HTR-8/SVneo (cell line): ENCODE measurements at places on chromosomes 1 and 21.
A peak's percentile ranks its signal among the peaks of the same experiment; 100 is the strongest.

- no peak for DNase-seq
Observed at GRCh38 chr1:212397171-212397570, 17.5 kb downstream of the PACC1 start.

- DNase-seq: no peak
Observed at GRCh38 chr1:222896630-222897526, 82.0 kb downstream of the DISP1 start.

GRCh38 chr1:109595531-109595930 is 23.9 kb downstream of the GNAT2 start:
- DNase-seq: no peak

DNA sequence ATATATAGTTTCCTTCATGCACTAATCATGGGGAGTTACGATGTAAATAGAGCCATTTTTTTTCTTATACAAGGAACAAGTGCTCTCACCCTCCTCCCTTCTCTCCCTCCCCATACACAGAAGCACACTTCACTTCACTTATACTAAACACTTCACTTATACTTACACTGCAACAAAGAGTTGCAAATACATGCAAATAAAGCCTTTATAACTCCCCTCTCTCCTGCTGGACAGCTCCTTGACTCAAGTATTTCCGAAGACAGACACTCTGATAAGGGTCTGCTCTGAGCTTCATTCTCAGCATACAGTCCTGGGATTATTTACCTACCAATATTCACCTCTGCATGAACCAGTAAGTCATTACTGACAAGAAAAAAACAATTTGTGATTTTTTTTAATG is 35.6 kb upstream of the ERG start:
- no peak for DNase-seq

- peak; percentile 28 for DNase-seq
Observed at GRCh38 chr1:6033986-6034749, 11.5 kb upstream of the KCNAB2 start.

DNA sequence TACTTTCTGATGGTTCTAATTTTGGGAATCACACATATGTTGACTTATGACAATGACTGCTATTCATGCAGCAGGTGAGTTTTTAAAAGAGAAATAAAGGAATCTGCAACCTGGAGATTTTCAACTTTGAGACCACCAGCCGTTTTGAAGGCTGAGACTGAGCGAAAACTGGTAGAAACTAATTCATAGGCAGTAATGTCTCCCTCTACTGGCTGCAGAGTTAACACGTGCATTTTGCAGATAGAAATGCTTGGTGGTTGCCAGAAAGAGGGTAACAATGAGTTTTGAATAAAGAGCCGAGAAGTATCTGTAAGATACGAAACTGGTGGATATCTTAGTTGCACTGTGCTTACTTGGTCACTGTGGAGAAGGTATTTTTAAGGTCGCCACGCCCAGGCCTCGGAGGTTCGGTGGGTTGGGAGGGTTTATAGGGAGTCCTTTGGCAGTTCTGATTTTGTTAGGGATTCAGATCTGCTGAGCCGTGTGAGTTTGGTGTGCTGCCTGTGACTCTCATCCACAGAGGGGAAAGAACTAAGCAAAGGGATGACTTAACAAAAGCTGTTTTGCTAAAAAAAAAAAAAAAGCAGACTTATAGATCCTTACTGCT is 83.0 kb downstream of the RYR2 start:
- peak; percentile 12 for DNase-seq

- DNase-seq: no peak
Observed at GRCh38 chr1:27527890-27528817, 38.2 kb upstream of the WASF2 start.

- peak; percentile 35 for DNase-seq
Observed at GRCh38 chr1:86846164-86846647, 67.7 kb downstream of the SELENOF start.

DNA sequence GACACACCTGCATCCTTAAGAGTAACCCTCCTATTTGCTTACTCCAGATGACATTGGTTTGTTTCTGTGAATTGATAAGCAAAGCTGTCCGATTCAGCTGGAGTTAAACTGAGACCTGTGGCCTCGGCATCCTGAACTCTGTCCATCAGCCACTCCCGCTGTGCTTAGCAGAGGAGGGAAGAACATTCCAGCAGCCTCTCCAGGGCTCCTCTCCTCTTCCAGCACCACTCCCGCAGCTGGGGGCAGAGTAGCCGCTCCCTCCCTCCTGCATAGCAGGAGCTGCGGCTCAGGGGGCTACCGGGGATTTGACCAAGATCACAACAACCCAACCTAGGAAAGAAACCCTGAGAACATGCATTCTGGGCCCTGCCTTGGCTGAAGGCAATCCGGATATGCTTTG is 8.8 kb downstream of the LRRC38 start:
- DNase-seq: no peak

DNA sequence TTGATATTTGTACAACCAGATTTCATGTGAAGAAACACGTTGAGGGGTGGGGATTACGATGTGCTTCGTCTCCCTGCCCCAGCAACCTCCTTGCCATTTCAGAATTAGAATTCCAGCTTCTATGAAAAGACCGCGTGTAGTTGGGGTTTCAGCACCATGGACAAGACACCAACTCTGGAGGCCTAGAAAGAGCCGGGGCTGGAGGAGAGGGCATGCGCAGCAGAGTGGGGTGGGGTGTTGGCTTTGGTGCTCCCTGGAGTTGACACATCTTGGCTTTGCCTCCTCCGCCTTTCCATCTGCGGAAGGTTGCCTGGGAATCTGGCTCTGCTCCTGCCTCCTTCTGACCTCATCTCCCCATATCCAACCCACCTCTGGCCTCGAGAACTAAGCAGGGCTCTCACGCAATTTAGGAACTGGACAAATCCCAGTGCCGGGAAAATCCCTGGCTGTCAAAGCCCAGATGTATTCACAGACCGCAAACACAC is 11.8 kb downstream of the HTR6 start:
- DNase-seq: peak; percentile 48

- DNase-seq: no peak
Observed at GRCh38 chr1:168892931-168893330, 163.9 kb upstream of the DPT start.

- no peak for DNase-seq
Observed at GRCh38 chr1:67650061-67650460, 34.9 kb upstream of the GADD45A start.

GRCh38 chr21:45756029-45756428 is 112.5 kb downstream of the PCBP3 start:
- no peak for DNase-seq

- DNase-seq: no peak
Observed at GRCh38 chr1:120178799-120179756, 2.8 kb upstream of the SEC22B start.

- DNase-seq: no peak
Observed at GRCh38 chr21:40208206-40208947, 341.1 kb downstream of the PCP4 start.

DNA sequence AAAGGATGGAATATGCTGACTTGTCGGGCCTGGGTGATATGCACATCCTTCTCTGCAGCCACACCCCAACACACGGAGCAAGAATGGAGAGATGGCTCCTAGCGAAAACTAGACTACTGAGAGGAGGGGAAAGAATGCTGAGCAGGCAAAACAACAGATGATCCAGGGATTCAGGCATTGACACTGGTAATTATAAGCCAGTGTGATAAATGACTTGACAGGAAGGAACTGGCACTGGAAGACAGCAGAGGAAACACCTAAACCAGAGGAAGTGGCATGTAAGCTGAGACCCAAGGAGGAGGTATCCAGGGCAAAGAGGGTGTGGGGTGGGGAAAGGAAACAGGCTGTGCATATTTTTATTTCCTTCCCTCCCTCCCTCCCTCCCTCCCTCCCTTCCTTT is 31.7 kb upstream of the KHDRBS1 start:
- no peak for DNase-seq

DNA sequence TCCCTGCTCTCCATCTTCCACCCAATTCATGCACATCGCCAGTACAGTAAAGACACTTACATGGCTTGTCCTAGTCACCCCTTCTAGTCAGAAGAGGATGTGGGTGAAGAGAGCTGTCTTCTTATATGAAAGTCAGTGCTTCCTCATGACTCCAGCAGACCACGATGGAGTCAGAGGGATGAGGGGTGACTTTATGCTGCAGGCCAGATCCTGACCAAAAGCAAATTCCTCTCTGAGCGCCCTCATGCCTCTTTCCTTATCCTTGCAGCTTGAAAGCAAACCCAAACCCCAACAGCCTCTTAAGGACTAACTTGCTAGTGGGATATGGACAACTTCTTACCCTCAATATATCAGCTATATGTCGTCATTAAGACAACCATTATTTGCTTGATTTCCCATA is 348.2 kb upstream of the DUSP10 start:
- DNase-seq: no peak

DNA sequence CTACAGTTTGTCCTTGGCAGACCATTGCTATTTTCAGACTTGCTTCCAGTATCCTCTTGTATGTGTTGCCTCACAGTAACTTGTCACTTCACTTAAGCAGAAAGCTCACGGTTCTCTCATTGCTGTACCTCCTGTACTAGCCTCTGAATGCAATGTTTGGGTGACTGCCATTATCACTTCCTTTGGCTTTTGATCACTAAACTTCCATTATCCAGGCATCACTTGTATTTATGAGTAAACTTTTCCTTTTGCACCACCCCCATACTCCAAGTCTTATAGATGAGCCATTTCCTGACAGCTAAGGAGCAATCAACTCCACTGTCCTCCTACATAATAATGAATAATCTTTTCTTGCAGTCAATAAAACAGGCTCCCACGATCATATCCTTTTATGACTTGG is 255.3 kb downstream of the PDE4B start:
- DNase-seq: no peak

GRCh38 chr1:63976006-63976405 is 202.2 kb downstream of the ROR1 start:
- DNase-seq: no peak

DNA sequence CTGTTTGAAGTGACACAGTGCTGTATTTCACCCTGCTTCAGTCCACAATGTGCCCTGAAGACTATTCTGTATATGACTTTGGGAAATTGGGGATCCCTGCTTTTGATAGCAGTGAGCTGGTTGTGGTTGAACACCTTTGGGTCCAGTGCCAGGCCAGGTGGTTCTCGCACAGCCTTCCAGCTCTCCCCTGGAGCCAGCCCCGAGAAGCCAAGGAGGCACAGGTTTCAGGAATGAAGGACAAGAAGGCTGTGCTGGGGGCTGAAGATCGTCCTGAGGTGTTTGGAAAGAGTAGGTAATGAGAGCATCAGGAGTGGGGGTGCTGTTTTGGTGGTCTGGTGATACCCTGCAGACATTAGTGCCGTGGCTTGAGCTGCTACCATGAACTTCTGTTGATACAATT is 131.4 kb upstream of the COL6A1 start:
- no peak for DNase-seq

DNA sequence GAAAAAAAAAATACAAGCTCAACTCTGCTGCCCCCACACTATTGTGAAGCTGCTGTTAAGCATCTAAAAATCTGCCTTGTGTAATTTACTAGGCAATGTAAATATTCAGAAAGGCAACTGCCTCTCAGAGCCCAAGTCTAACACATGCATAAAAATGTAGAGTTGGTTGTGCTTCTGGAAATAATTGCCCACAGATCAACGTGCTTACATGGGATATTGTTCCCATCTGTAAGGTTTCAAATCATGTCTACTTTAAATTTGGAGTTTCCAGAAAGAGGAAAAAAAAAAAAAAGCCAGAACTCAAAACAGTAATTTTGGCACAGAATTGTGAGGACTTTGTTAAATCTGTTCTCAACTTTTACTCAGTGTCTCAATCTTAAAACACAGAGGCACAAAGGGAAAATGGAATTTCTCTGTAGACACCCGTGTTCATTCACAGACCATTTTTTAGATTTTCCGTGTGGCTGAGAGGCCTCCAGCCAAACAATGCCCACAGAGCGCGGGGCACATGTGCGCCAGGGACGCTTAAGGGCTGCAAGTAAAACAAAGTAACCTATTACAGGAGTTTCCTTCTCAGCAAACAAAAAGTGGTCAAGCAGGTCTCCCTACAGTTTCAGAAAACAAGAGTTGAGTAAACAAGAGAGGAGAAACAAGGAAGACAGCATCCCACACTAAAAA is 115.5 kb downstream of the RERE start:
- DNase-seq: no peak

- no peak for DNase-seq
Observed at GRCh38 chr1:34759503-34760357, at the start of gene GJB4. GJB4 (plus strand) TSS chr1:34759740; CDS start chr1:34761255, 1,515 bp downstream.

- no peak for DNase-seq
Observed at GRCh38 chr1:16719571-16720350, 20.6 kb upstream of the RNU1-4 start.

GRCh38 chr1:212293579-212293978 is 8.4 kb downstream of the PPP2R5A start:
- DNase-seq: peak; percentile 23

DNA sequence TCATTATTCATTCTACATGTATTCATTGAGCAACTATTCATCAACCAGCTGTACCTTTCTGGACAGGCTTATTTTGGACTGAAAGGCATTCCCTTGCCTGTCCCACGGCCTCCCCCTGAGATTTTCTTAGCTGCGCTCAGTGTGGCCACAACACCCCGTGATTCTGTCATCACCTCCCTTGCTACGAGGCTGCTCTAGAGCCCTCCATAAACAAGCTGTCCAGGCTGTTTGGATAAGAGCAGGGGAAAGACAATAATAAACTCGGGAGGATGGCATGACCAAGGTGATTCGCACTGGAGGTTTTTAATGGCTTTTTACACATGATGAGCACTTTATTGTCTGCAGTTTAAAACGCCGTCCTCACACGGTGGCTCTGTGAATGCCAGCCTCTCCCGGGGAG is 139.7 kb downstream of the ROR1 start:
- no peak for DNase-seq

DNA sequence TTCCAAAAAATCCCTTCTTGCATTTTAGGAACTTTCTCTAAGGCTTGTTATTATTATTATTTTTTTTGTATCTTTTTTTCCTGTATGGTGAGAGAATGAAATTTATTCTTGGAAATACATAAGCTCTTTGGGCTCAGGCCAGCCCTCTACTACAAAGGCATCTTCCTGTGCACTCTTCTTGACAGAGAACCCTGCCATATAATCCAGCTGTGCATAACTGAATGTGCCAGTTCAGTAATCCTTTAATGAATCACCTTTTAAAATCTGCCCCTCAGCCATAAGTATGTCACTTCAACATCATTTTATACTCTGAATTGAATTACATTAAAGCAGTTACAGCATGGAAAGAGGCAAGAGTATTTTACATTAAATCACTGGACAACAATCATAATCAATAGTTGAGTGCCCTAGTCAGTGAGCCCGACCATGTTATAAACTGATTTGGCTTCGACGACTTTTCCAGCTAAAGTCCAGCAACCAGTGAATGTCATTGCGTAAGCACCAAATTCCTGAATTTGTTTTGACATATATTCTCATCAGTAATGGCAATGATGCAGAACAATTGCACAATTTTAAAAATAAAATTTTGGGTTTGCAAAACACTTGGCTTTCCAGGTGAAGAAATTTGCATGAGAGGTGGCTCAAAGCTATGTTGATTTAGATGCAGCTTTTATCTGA is 59.2 kb upstream of the KCNK2 start:
- DNase-seq: no peak

DNA sequence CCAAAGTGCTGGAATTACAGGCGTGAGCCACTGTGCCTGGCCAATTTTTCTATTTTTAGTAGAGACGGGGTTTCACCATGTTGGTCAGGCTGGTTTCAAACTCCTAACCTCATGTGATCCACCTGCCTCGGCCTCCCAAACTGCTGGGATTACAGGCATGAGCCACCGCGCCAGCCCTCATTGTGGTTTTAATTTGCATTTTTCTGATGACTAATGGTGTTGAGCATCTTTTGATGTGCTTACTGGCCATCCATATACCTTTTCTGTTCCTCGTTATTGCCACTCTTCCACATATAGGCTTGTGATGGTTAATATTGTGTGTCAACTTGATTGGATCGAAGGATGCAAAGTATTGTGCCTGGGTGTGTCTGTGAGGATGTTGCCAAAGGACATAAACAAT is 17.4 kb upstream of the ENAH start:
- no peak for DNase-seq

- no peak for DNase-seq
Observed at GRCh38 chr1:162627662-162628296, 4.5 kb upstream of the DDR2 start.
